Ecto neural progenitor cell (in vitro differentiated cells): ENCODE measurements at places on chromosomes 5 and 9.
A peak's percentile ranks its signal among the peaks of the same experiment; 100 is the strongest.

- no peak for DNase-seq
These were observed 13.6 kb upstream of the PHF19 start for GRCh38 chr9:120890320-120891244.

DNA sequence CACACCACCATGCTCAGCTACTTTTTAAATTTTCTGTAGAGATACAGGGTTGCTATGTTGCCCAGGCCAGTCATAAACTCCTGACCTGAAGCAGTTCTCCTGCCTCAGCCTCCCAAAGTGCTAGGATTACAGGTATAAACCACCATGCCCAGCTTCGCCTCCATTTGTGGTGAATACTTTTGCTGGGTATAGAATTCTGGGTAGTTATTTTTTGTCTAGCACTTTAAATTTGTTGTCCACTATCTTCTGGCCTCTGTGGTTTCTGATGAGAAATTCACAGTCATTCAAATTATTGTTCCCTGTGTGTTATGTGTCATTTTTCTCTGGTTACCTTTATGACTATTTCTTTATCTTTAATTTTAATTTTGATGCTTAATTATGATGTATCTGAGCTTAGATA lies 57.7 kb upstream of the EXOC3 start:
- peak; percentile 11 for DNase-seq

DNA sequence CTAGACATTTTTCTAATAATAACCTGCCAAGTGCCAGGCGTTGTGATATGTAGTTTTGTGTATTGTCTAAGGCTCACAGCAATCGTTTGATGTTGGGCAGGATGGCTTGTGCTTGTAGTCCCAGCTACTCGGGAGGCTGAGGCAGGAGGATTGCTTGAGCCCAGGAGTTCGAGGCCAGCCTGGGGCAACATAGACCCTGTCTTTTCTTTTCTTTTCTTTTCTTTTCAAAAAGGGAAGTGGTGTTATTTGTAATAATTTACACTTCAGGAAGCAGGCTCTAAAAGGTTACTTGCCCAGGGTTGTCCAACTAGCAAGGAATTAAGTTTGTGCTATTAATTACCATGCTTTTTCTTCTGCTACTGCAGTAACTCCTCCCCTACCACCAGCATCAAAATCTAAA lies 3.2 kb downstream of the ZNF131 start:
- DNase-seq, result no peak

DNA sequence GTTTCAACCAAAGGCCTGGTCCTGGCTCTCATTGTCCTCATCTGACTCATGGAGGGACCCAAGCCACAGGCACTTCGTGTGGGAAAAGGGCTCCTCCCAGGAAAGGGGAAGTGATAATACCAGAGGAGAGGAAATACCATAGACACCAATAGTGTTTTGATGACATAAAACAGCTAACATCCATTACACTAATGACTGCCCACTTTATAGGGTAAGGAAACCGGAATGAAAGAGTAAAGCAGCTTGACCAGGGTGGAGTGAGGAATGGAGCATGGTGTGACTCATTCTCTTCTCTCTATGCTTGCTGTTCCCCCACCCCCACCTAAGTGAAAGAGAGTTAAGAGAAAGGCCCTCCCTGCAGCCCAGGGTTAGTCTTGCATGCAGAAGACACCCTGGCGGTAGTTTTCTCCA lies 67.4 kb upstream of the HRH2 start:
- no peak for DNase-seq

GRCh38 chr5:42887097-42887496 lies 75.4 kb upstream of the SELENOP start:
- no peak for DNase-seq

DNA sequence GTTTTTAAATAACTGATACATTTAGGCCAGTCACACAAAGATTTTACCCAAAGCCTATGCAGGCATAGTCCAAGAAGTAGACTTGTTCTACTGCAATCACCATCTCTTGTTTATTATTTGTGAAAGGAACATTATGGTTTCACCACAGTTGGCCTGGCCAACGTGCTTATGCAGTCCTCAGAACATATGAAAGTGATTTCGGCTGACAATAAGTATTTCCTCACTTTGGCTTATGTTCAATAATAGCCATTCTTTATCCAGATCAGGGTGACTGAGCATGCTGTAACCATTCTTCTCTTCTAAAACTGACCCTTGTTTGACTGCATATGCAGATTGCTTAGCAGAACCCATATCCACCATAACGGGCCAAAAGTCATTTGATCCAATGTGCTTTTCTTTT lies 76.6 kb upstream of the CCDC152 start:
- no peak for DNase-seq

GRCh38 chr5:91070761-91071550 lies 312.2 kb downstream of the ARRDC3 start:
- DNase-seq, result no peak

DNA sequence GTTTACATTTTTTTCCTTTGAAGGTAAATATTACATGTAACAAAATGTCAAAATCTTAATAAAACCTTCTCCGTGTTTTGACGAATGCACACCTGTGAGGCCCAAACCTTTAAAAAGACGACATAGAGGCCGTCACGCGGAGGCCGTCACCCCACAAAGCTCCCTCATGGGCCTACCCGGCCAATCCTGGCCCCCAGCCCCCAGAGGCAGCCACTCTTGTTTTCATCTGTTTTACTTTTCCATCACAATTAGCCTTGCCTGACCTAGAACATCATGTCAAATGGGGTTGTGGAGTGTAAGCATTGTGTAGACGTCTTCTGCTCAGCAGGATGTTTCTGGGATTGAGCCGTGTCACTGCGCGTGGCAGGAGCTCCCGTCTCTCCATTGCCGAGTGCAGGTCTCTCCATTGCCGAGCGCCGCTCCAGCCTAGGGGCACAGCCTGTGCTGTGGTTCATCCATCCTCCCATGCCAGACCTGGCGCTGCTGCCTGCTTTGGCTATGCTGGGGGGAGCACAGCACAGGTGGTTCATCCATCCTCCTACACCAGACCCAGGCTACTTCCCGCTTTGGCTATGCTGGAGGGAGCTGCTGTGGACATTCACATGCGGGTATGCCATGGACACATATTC lies 52.2 kb upstream of the IRX4 start:
- DNase-seq, result no peak

- DNase-seq, result no peak
These were observed 291.0 kb downstream of the FBXL17 start for GRCh38 chr5:108090946-108091345.
